Right renal cortex interstitium (tissue), 3 donors: ENCODE measurements at places on chromosomes 5 and 9. TPM values are rescaled to one million over a fixed set of nuclear protein-coding genes. Genes with fewer than 3 reads are reported as not detected.
A peak's percentile ranks its signal among the peaks of the same experiment; 100 is the strongest.

- no peak for DNase-seq
These were observed 1728.3 kb upstream of the CDH9 start for GRCh38 chr5:28766565-28767158.

- DNase-seq, result no peak
These were observed 37.1 kb downstream of the WNK2 start for GRCh38 chr9:93221044-93221443.

DNA sequence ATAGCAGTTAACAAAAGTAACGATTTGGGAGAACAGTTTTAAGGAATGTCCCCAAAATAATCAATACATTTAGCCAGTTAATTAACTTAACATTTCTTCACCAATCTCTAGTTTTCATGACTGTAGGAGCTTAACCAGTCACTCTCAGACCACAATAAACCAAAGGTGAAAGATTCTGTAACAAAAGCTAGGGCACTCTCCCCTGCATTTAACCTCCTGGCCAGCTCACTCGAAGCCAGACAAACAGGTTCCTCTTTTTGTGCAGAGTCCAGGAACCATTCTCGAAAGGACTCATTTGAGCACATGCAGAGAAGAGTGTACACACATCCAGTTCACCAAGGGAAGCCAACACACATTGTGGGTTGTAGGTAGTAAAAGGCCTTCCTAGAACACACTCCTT is 6.5 kb downstream of the IL7R start:
- no peak for DNase-seq

DNA sequence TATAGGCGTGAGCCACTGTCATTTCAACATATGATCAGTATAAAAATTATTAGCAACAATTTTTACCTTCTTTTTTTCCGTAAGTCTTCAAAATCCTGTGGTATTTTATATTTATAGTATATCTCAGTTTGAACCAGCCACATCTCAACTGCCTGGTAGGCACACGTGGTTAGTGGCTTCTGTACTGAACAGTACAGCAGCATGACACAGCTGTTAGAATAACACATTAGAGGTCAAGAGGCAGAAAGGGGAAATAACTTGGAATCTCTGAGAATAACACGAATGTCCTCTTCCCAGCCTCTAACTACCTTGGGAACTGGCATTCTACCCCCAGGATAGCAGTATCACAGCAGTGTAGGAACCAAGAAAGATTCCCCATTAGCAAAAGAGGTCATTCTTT is 108.5 kb upstream of the IQGAP2 start:
- no peak for DNase-seq

- no peak for DNase-seq
These were observed 42.3 kb upstream of the SEMA6A start for GRCh38 chr5:116616876-116617275.

DNA sequence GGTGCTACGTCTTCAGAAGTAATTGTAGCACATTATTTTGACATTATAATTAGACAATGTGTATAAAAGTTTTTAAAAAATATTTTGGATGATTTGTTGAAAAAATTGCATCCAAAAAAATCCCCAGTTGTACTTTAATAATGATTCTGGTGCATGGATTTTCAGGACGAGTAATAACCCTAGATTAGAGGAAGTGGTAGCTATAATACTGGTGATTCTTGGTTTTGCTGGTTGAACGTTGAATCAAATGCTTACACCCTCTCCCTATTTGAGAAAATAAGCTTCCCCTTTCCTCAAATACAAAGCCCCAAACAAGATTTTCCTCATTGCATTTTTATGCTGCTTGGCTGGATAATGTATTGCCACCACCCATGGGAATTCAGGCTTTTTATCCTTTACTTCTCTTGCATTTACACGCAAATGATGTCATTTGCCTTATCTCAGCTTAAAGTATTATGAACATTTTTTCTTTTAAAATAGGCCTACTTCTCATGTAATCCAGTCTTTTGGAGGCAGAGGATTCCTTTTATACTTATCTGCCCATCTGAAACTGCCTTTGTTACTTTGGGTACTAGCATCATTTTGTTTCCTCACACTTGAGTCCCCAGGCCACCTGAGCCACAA is 86.3 kb downstream of the UBE2R2 start:
- no peak for DNase-seq

DNA sequence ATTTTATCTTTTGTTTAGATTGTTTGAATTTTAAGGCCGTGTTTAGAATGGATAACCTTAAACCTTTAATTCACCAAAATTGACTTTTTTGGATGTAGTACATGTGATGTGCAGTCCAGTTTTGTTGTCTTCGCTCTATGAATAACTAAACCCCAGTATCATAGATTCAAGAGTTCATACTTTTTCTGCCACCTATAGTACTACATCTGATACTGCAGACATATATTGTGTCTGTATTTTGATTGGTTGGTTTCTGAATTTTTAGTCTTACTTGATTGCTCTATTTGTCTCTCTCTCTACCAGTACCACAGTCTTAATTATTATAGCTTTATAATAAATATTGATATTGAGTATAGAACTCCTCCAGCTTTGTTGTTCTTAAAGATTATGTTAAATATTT is 58.1 kb downstream of the PPIP5K2 start:
- DNase-seq, result no peak

- no peak for DNase-seq
These were observed 115.9 kb upstream of the MINAR2 start for GRCh38 chr5:129631961-129632360.

GRCh38 chr5:139392678-139393496 is 2.0 kb downstream of the PROB1 start:
- no peak for DNase-seq

GRCh38 chr5:34516686-34517085 is 139.4 kb upstream of the RAI14 start:
- DNase-seq, result no peak

GRCh38 chr9:35258660-35259474 is 97.1 kb downstream of the UNC13B start:
- DNase-seq, result peak; percentile 49

C9orf153 gene
- 0.24 TPM for polyA plus RNA-seq

ZNF483 gene
- polyA plus RNA-seq, result 2.2 TPM

CATSPER3 gene
- polyA plus RNA-seq, result 0.82 TPM

ITK gene
- 0.28 TPM for polyA plus RNA-seq

PPP3R2 gene
- not detected for polyA plus RNA-seq

MUSK gene
- not detected for polyA plus RNA-seq

ADGRV1 gene
- polyA plus RNA-seq, result 14.8 TPM

SPIN1 gene
- 176 TPM for polyA plus RNA-seq
